LNCaP clone FGC (cell line): ENCODE measurements at places on chromosomes 6 and 20.

GRCh38 chr20:50144362-50144761 lies 9.2 kb downstream of the PEDS1 start:
- DNase-seq, result no peak

GRCh38 chr6:148998704-148999103 lies 251.9 kb downstream of the UST start:
- no peak for DNase-seq

DNA sequence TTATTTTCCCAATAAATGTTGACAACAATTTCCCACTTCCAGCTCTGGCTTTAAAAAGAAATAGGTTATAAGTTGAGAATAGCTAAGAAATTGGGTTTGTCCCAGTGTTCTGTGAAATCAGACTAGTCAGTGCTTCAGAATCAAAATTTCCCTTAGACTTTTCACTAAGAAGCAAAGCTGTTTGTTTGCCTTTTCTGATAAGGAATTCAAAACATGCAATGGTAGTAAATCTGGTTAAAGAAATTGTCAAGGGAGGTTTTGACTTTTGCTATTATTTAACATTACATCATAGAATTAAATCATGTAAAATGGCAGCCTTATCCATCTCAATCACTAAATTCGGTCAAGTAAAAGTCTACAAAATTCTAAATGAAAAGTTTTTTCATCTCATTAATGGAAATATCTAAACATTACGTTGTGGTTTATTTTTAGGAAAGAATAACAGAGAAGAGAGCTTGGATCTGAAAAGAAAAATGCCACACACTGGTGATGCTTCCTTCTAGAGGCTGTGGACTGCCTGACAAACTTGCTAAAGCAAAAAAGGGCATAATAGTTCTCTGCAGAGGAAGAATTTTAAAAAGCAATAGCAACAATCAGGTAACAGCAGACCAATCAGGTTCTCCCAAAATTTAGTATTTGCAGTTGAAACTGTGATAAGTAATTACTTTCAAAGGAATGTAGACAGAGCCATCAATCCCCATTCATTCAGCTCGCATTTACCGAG lies 36.4 kb downstream of the PLAGL1 start:
- no peak for DNase-seq

DNA sequence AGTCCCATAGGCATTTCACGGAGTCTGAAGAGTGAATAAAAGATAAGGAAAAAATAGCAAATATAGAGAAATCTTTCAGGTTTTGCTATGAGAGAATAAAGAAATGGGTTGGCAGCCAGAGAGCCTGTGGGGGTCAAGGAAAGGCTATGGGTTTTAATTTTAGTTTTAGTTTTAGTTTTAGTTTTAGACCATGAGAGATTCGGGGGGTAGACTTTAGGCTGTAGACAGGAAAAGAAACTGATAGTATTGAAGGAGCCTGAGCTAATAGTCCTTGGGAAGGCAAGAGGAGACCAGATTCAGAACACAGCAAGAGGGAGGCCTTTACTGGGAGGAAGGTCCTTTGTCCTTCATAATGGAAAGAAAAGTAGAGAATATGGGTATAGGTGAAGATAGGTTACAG lies 19.3 kb downstream of the DOP1A start:
- no peak for DNase-seq

- DNase-seq, result no peak
Observed at GRCh38 chr6:44202972-44203750, 13.6 kb upstream of the MYMX start.

GRCh38 chr20:62760856-62761758 lies 35.2 kb upstream of the MRGBP start:
- no peak for DNase-seq
